ENCODE measurements at places on chromosomes 5 and 9. TPM values are rescaled to one million over a fixed set of nuclear protein-coding genes. Genes with fewer than 3 reads are reported as not detected.

FBXL7 gene
- not detected for total RNA-seq

CLIC3 gene
- 0.46 TPM for total RNA-seq

F12 gene
- total RNA-seq: 0.28 TPM

ZFP37 gene
- 0.41 TPM for total RNA-seq

DNA sequence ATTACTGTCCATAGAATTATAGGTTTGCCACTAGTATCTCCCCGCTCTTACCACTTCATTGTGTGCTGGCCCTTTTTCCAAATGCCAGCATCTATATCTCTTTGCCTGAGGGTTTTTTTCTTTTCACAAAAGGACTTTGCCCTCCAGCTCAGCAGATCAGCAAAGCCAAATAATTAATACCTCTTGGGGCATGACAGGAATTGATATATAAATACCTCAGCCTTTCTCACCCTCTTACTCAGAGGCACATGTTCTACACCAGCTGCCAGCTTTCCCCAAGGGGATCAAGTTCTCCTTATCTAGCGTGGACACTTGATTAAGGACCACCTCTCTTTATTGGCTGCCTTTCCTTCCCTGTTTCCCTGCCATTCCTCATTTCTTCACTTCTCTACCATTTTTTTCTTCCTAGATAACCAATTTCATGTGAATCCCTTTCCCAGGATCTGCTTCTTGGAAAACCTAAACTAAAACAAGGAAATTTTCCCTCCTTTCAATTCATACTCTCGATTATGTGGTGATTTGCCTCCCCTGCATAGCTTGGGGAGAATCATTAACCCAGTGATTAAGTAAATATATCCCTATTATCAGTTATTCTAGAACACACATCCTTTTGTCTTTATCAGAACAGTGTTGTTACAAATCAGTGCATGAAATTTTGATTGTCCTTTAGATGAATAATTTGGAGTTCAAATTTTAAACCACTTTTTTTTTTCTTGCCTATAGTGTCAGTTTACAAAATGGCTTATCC, 6.9 kb upstream of the NUDT12 start:
- H3K27me3 ChIP-seq: no peaks in the 10 kb centered on the region
- H3K36me3 ChIP-seq: no peaks in the 10 kb centered on the region
- no peak overlapping the region for H3K27ac ChIP-seq
- DNase-seq: no peak
- H3K4me3 ChIP-seq: no peak overlapping the region
- no peaks in the 10 kb centered on the region for H3K4me1 ChIP-seq

GRCh38 chr9:36141288-36141687, 4.8 kb downstream of the GLIPR2 start:
- no peak for DNase-seq
- no peak overlapping the region for H3K4me3 ChIP-seq
- H3K27me3 ChIP-seq: no peaks in the 10 kb centered on the region

- peaks cover 5% of the 10 kb centered on the region for H3K4me1 ChIP-seq
- no peak overlapping the region for H3K27ac ChIP-seq
- peak overlapping the region; percentile 68 for H3K4me3 ChIP-seq
- DNase-seq: no peak
- no peaks in the 10 kb centered on the region for H3K27me3 ChIP-seq
Measured at GRCh38 chr9:38622288-38622674, 1.9 kb upstream of the ANKRD18A start.

- no peak for DNase-seq
- no peaks in the 10 kb centered on the region for H3K4me1 ChIP-seq
- H3K27ac ChIP-seq: no peak overlapping the region
- no peak overlapping the region for H3K4me3 ChIP-seq
- no peaks in the 10 kb centered on the region for H3K27me3 ChIP-seq
Measured at GRCh38 chr5:66529704-66530103, 66.5 kb upstream of the MAST4 start.

All from naive thymus-derived CD4-positive, alpha-beta T cell (primary cell).